ENCODE measurements at places on chromosomes 2 and 18.
A peak's percentile ranks its signal among the peaks of the same experiment; 100 is the strongest.

GRCh38 chr18:3998698-3999333 is 456.3 kb downstream of the DLGAP1 start:
- DNase-seq = no peak

DNA sequence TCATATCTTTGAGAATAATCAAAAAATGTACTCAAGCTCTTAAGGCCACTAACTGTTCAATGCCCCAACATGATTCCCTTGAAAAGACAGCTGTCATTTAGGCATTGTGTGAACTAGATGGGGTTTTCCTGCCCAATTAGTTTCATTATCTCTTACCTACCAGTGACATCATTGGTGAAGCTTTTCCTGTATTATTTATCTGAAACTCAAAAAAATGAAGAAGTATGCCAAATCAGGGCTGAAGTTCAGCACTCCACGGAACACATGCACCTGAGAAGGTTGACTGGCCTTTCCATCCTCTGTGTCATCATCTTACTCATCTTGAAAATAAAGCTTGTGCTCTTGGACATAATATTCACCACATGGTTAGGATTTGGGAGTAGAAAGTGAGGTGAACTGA is 126.4 kb downstream of the TXNL1 start:
- DNase-seq = no peak

GRCh38 chr18:13281406-13281805 is 62.8 kb downstream of the LDLRAD4 start:
- no peak for DNase-seq

DNA sequence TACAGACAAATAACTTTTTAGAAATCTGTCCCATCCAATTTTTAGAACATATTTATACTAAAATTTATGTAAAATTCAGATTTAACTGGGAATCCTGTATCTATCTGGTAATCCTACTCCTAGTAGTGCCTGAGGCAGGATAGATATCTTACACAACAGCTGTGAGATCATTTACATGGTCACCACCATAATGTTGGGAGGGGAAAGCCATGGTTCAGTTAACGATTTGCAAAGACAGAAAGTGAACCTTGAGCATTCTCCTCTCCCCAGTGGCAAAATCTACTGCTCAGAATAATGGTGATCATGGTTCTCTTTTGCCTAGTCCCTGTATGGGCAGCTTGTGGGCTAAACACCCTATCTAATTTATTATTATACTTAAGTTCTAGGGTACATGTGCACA is 7.7 kb upstream of the TMEM247 start:
- DNase-seq = no peak

DNA sequence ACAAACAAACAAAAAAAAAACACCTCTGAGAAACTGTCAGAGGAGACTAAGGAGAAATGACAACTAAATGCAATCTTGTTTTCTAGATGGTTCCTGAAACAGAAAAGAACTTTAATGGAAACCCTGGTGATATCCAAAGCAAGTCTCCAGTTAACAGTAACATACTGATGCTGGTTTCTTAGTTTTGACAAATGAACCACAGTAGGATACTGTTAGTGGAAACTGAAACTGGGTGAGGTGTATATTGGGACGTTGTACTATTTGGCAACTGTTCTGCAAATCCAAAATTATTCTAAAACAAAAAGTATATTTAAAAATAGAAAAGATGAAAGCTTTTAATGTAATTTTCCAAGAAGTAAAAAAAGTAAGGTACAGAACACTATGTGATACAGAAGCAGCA is 11.4 kb downstream of the SESTD1 start:
- DNase-seq = no peak

- no peak for DNase-seq
Measured at GRCh38 chr2:14297340-14297739, 335.2 kb upstream of the LRATD1 start.

DNA sequence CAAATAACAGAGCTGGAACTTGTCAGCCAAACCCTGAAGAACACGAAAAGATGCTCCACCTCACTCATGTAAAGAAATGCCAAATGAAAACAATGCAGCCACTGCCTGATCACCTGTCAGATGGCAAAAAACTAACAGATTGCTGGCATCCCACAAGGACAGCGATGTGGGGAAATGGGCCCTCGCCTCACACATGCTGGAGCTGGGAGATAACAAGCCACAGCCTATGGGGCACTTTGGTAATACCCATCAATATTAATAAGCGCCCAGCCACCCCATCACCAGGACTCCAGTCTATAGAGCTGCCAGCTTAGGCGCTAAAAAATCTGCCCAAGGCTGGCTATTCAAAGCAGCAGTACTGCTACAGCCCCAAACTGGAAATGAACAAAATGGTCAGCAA is 27.0 kb downstream of the TFCP2L1 start:
- DNase-seq = no peak

- no peak for DNase-seq
Measured at GRCh38 chr18:55489034-55489986, 98.7 kb downstream of the TCF4 start.

- DNase-seq = peak; percentile 41
Measured at GRCh38 chr2:200702646-200703118, 109.0 kb upstream of the BZW1 start.

DNA sequence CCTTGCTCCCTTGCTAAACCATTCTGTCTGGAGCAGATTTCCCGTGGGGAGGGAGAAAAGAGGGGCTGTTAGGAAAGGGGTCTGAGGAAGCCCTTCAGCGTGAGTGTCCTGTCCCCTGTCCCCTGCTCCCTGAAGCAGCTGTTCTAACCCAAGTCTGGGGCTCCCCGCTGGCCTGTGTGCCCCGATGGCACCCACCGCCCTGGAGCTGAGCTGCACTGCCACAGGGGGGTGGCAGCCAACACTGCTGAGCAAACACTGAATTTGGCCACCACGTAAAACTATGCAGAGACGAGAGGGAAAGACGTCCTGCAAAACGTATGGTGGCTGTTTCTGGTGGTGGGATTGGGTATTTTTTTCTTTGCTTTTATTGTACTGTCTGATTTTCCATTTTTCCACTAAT is 17.9 kb downstream of the KCNG2 start:
- DNase-seq = no peak

DNA sequence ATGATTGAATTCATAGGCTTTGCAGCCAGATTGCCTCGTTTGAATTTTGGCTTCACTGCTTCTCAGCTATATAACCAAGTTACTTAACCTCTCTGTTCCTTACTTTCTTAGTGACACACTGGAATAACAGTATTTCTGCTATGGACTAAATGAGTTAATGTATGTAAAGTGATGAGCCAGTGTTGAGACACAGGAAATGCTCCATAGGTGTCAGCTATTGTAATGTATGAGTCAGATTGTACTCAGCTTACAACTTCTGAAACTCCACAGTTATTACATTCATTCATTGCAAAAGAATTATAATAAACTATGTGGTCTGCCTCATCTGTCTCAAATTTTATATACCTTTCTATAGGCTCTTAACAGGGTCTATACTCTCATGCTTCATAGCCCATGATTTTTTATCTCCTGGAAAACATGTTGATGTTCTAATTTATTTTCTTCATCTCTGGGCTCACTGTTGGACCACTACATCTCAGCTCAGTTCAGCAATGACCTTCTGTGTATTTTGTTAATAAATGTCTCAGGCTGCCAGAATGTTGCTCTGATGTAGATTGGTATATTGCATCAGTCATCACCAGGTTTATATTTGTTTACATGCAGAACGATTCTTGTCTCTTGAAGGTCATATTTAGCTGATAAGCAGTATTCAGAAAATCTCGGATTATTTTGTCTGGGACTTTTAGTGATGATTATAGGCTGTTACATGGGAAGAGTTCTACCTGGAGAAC is 76.2 kb downstream of the MAP3K20 start:
- DNase-seq = no peak

DNA sequence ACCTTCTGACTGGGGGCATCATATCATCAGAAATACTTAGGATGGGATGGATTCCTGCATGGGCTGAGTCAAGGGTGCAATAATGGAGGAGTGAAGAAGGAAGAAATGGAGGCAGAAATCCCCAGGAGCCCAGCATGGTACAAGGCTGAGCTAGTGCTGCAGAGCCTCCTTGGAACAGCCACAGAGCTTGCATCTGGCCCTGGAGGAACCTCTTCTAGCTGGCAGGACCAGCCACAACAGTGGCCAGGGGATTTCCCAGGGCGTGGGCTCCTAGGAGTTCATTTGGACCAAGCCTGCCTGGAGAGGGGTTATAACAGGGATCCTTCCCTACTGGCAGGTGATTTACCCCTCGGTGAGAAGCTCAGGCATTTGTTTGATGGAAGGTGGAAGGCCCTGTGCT is 4.7 kb upstream of the IL37 start:
- no peak for DNase-seq

DNA sequence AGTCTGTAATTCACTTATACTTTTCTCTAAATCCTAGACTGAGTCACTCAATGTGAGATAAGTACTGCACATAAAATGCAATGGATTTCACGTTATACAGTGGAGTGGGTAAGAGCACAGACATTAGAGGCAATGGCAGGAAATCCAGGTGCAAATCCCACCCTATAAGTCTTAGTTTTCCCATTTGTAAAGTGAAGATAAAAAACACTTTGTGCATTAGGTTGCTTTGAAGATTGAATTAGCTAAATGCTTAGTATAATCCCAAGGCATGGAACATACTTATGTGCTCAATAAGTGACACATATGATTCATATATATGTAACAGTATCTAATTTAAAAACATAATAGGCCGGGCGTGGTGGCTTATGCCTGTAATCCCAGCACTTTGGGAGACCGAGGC is 10.5 kb downstream of the ACTG2 start:
- no peak for DNase-seq

DNA sequence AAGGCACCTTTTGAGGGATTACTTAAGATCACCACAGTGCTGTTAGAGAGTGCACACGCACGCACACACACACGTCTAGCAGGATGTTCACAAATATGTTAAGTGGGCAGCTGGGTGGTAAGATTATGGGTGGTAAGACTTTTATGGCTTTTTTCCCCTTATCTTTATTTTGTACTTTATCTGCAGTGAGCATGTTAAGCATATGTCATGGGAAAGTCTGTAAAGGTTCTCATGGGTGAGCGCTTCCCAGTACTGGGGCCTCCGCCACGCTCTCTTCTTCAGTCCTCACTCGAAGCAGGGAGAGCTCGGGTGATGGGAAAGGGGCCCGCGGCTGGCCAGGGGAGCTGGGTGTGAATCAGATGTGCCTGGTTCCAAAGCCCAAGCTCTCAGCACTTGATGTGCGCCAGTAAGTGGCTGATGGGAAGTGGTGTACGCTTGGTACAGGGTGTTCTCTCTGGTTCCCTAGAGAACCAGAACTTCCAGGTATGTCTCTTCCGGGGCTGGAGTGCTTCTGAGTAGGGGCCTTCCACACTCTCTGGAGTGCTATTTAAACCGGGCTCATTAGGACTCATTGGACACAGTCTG is 83.9 kb upstream of the YWHAQ start:
- DNase-seq = no peak
